ENCODE measurements at places on chromosomes 4 and X.
A peak's percentile ranks its signal among the peaks of the same experiment; 100 is the strongest.

GRCh38 chrX:7926501-7926900 lies 712 bp downstream of the PNPLA4 start:
- DNase-seq, result no peak

DNA sequence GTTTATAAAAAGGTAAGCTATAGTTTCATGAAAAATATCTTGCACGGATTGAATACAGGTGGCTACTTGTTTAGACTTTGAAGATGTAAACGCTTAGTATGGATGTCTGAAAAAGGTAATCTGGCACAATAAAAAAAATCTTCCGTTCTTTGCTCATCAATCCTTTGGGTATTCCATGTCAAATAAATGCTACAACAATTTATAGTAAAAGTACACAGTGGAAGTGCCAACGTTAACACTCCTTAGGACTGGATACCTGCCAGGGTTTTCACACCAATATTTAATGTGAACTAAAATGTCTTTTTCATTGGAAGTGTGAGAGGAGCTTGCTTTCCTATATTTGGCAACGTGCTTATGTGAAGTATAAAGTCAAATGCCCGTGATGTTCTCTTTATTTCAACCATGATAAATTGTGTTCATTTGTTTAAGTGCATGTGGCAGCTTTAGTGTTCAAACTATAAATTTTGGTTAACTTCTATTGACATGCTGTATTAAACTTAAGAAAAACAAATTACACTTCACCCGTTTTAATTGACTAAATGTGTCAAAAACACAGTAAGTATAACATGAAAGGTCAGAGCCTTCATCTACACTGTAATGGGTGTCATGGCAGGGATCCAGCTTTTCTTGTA lies 121.7 kb upstream of the HAND2 start:
- no peak for DNase-seq

GRCh38 chr4:167031534-167032156 lies 202.6 kb downstream of the SPOCK3 start:
- DNase-seq, result no peak

- DNase-seq, result no peak
Measured at GRCh38 chrX:43175434-43175833, 397.5 kb upstream of the PPP1R2C start.

DNA sequence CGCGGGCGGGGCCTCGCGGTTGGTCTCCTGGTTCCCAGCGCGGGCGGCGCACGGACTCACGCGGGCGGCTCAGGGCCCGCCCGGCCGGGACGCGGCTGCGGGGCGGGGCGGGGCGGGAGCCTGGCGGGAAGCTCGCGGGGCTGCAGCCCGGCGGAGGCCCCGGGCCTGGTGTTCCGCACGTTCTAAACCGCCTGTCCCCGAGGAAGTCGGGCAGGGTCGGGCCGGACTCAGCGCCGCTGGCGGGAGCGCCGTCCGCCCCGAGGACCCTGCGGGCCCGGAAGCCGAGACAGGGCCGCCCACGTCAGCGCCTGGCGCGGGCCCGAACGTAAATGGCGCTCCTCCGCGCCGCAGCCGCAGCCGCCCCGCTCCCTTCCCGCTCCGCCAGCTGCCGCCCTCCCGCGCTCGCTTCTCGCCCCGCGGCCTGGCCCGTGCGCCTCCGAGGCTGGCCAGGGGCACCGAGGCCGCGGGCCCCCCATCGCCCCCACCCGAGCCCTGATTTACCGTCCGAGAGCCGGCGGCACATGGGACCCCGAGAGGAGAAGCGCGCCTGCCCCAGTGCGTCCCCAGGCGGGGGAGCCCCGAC lies 309 bp upstream of the CTBP1 start:
- DNase-seq, result peak; percentile 77

- no peak for DNase-seq
Measured at GRCh38 chr4:148216321-148216720, 225.9 kb downstream of the NR3C2 start.

GRCh38 chrX:55011294-55011693 lies 11.1 kb downstream of the APEX2 start:
- DNase-seq, result no peak

DNA sequence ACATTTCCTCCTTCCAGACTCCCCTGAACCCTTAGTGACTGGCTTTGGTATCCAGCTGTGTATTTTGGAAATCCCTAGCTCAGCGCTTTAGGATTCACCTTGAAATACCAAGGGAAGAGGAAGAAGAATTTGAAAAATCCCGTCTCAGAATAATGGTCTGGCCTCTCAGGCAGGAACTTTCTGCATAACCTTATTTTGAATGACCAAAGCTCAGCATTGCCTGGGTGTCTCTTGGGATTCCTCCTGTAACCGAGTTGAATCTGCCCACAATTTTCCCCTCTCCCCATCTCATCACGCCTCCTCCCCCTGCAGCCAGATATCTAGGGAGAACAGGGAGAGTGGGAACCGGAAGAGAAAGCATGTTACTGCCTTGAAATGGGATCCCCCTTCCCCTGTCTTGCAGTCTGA lies 116.2 kb downstream of the SMIM20 start:
- DNase-seq, result no peak

DNA sequence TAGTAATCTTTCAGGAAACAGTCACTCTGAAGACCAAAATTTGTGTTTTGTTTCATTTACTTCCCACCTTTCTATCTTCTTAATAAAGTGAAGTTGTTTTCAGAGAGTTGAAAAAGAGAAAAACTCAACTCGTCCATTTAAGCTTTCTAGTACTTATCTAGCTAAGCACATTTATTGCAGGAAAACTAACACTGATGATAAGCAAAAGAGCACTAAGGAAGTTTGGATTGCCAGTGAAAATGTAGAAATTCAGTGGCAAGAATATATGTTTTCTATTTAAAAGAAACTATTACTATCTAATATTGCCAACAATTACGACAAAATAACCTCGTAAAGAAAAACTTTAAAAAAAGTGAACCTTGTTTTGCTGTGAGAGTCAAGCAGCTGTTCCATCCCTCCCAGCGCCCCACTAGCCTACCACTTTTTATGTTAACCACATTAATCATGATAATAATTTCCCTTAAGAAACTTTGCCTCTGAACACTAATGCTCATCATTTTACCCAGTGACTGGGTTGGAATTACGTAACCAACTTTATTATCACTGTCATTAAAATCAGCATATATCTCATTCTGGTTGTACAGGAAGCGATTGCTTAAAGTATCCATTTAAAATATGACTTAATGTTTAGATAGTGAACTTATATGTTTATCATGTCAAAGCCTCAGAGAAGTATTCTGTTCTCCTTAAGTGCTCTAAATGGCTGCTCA lies 24.8 kb downstream of the SPRY1 start:
- no peak for DNase-seq

- no peak for DNase-seq
Measured at GRCh38 chr4:38002451-38003071, 42.4 kb downstream of the PTTG2 start.

- DNase-seq, result peak; percentile 88
Measured at GRCh38 chr4:76067652-76068286, 6.7 kb upstream of the ART3 start.

GRCh38 chr4:55012363-55013230 lies 112.8 kb downstream of the KDR start:
- no peak for DNase-seq

- no peak for DNase-seq
Measured at GRCh38 chr4:175946472-175947116, 119.0 kb upstream of the WDR17 start.

- DNase-seq, result no peak
Measured at GRCh38 chr4:172547724-172548123, 620.9 kb upstream of the GALNT7 start.

GRCh38 chrX:30156880-30157560 lies 58.3 kb upstream of the MAGEB2 start:
- DNase-seq, result no peak

DNA sequence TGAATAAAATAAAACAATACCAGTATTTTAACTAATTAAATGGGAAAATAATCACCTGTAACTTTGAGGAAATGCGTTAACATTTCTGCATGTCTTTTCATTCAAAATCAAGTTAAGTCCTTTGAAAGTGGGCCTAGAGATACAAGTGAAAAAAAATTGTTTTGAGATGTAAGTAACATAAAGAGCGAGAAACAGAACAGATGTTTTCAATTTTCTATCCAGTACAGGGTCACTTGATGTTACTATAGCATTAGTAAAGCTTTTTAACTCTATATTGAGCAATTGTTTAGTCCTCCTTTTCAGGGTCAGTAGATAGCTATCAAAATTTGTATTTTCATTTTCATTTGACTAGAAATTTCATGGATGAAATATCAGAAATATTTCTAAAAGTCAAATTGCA lies 761.4 kb downstream of the CCSER1 start:
- no peak for DNase-seq

DNA sequence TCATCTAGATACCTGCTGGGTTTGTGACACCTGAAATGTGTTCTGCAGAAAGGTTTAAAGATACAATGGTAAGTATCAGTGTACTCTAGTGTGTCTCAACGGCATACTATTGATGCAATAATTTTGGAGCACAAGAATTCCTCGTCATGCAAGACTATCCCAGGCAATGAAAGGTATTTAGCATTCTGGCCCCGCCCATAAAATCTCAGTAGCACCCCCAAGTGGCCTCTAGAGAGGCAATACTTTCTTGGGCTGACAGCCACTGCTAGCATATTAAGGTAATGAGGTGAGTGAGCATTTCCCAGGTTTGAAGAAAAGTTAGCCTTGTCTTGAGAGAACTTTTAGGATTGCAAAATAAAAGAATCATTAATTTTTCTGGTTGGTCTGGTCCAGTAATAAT lies 24.0 kb downstream of the TAB3 start:
- peak; percentile 17 for DNase-seq

DNA sequence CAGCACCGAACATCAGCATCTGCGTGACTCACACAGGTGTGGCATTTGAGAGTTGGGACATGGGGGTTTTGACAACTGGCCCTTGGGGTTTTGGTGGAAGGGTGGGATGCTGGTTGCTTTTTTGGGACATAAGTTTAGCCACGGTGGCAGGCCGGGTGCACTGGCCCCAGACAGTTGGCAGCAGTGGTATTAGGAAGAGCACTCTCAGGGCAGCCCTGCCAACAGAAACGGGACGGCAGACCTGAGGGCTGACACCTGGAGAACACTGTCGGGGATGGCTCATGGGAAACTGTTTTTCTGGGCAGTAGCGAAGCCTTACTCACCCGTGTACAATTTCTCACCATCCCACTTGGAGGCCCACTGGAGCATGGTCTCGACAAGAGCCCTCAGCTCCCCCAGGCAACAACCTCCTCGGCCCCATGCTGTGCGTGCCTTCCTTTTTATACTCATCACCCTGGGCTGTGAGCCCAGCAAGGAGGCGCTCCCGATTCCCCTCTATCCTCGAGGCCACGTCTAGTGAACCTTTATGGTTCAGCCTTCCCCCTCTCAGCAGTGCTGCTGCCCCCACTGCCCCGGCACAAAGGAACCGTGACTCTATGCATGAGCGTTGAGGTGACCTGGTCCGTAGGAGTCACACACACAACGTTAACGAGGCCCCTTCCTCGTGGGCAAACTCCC lies 30.6 kb downstream of the WDR1 start:
- no peak for DNase-seq

DNA sequence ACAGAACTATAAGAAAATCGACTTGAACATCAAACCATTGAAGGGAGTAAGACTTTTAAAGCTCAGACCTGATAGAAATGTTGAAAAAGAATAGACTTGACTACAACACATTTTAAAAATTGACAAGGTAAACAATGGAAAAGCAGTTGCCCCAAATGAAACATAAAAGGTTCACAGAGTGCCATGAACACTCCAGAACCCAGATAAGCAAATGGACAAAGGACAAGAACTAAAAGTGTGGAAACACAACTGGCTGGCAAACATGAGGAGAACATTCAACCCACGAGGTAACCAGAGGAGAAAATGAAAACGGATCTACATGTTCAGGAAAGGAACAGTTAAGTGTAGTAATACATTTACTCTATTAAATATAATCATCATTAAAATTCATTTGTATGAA lies 26.5 kb downstream of the SCARB2 start:
- DNase-seq, result no peak

DNA sequence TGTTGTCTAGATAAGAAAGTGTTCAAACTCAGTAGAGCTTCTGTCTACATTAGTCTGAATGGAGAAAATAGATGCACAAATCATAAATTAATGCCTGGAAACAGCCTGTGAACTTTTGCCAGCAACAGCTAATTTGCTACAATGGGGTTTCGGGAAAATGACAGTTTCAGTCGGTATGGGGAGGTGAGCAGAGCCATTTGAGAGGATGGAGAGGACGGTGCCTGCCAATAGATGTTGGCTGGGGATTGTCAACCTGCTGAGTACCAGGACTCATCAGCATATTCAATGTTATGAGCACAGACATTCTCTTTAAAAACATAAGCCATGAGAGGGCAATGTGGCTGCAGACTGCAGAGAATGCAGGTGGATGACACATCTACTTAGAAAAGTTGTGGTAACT lies 230.3 kb upstream of the PCDH18 start:
- DNase-seq, result no peak

Measured in activated CD4-positive, alpha-beta T cell treated with anti-CD3 and anti-CD28 coated beads, Interleukin-2, Interleukin-4, amounts not matched to agents 100 ng/mL and 50 ng/mL, durations not matched to agents 16 hours and 8 hours (primary cell).